ENCODE measurements at places on chromosomes 7 and 10. TPM values are rescaled to one million over a fixed set of nuclear protein-coding genes. Genes with fewer than 3 reads are reported as not detected.

DNA sequence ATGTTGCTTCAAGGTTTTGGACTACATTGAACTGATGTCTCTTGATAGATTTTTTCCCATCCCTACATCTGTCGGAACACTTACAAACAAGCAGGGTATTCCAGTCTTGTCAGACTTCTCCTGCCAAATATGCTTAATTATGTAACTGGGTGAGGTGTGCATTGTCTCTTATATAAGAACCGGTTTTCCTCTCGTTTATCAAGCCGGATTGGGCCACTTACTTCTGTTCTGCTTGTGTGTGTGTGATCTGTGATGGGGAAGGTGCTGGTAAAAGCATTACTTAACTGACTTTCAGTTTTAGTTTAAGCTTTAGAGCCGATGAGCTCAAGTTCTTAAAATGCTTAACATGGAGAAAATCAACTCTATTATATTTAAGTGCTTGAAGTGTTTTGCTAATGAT lies 57.9 kb downstream of the OTUD1 start:
- DNase-seq: no peak

- no peak for DNase-seq
Measured at GRCh38 chr7:31108097-31108657, 56.1 kb downstream of the ADCYAP1R1 start.

- DNase-seq: no peak
Measured at GRCh38 chr10:122477436-122477835, 16.1 kb downstream of the HTRA1 start.

The LRRC18 gene
- not detected for total RNA-seq

- no peak for DNase-seq
Measured at GRCh38 chr10:48445932-48446331, 139.5 kb downstream of the MAPK8 start.

DNA sequence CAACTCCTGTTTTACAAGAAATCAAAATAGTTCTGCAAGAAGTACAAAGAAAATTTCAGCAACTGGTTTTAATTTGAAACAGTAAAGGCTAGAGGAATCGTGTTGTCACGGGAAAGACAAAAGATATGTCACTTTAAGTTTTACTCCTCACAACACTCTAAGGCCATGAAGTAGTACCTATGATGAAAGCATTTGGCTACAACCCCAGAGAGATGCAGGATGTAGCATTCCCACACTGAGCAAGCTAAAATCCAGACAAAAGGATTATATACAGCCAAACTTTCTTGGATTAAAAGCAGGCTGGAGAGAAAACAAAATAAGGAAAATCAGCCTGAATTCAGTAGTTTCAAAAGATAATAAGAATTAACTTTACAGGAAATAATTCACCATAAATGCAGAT lies 245.5 kb upstream of the STEAP1 start:
- no peak for DNase-seq

DNA sequence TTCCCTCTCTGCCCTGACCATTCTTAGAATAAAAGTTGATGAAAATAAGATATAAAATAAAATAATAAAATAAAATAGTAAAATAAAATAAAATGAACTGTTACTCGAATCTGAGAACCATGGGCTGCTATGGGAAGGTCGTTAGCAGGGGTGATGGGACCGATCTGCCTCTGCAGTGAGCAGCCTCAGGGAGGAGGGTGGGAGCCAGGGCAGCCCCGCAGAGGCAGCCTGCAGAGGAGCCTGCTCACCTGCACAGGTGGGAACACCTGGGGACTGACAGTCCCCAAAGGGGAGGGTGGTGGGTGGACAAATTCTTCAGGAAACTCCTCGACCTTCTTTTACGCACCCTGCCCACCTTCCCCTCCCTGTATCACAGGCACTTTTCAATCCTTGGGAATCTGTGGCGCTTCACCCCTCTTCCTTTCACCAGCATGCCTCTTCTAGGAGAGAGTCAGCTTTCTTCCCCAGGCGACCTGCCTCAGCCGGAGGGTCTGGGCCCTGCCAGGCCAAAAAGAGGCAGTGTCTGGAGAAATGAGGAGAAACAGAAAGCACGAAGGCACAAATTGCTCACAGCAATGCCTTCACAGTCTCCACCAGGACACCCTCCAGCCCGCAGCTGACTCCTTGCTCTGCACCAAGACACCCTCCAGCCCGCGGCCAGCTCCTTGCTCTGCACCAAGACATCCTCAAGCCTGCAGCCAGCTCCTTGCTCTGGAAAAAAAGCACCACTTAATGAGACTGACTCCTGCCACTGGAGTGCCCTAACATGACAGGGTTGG lies 368.4 kb upstream of the SHH start:
- peak; percentile 27 for DNase-seq

DNA sequence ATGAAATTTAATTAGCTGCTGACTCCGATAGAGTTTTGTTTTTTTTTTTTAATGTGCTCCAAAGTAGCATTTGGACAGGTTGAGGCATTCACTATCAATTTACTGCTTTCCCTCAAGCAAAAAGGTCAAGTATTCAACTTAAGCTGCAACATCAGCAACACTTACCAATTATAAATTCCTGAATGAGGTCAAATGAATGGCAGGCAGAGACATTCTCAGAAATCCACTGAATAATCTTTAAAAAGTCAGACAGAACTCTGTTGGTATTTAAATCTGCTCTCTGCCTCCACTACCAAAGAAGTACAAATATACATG lies 62.8 kb downstream of the GSAP start:
- DNase-seq: no peak

DNA sequence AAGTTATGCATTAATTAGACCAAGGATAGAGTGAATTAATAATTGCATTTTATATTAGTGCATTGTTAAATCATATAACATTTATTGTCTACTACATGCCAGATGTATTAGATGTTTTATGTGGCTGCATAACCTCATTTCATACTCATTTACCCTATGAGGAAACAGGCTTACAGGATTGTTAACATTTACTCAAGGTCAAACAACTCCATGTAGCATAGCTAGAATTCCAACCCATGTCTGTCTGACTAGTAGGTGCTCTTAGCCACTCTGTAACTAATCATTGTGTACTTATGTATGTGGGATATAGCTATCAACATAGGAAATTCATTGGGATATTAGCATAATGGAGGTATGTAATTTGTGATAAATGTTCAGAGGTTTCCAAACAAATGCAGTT lies 46.3 kb downstream of the PHYHIPL start:
- DNase-seq: no peak

GRCh38 chr7:5797716-5798115 lies 16.3 kb upstream of the RNF216 start:
- no peak for DNase-seq
